ENCODE measurements at places on chromosomes 2 and 18. TPM values are rescaled to one million over a fixed set of nuclear protein-coding genes. Genes with fewer than 3 reads are reported as not detected.

The RGPD4 gene
- total RNA-seq, result 0.53 TPM

GRCh38 chr2:55176094-55176415, 56.0 kb downstream of the CLHC1 start:
- H3K27me3 ChIP-seq, result no peaks in the 10 kb centered on the region
- H3K4me3 ChIP-seq, result no peak overlapping the region
- no peak for DNase-seq
- H3K27ac ChIP-seq, result no peak overlapping the region
- H3K36me3 ChIP-seq, result no peaks in the 10 kb centered on the region
- no peaks in the 10 kb centered on the region for H3K4me1 ChIP-seq

GRCh38 chr2:147027436-147027835, 817.4 kb upstream of the ACVR2A start:
- H3K36me3 ChIP-seq, result no peaks in the 10 kb centered on the region
- H3K27me3 ChIP-seq, result no peaks in the 10 kb centered on the region
- no peak for DNase-seq
- H3K4me1 ChIP-seq, result no peaks in the 10 kb centered on the region
- no peak overlapping the region for H3K4me3 ChIP-seq

The ESPNL gene
- not detected for total RNA-seq

The MAB21L4 gene
- total RNA-seq, result not detected

- H3K27me3 ChIP-seq, result no peaks in the 10 kb centered on the region
- no peak for DNase-seq
- peaks cover 15% of the 10 kb centered on the region for H3K4me1 ChIP-seq
- H3K36me3 ChIP-seq, result peaks cover 80% of the 10 kb centered on the region
- H3K4me3 ChIP-seq, result no peak overlapping the region
Measured at GRCh38 chr2:172484253-172484652, 56.9 kb downstream of the ITGA6 start.

The EFR3B gene
- not detected for total RNA-seq

DNA sequence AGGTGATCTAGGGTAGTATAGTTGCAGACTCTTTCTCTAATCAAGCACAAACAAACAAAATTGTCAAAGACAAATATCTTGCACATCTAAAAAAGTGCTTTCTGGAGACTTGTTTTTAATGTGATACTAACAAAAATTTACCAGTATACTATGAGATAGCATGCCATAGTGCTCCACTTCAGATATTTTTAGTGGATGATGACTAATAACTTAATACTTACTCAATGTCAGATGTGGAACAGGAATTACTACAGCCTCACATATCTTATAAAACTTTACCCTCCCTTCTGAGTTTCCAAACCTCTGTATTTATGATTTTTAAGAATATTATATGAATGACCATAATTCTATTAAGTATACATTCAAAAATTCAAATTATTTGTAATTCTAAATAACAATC, 1162.0 kb upstream of the SLC39A10 start:
- H3K36me3 ChIP-seq, result no peaks in the 10 kb centered on the region
- DNase-seq, result no peak
- no peak overlapping the region for H3K4me3 ChIP-seq
- no peak overlapping the region for H3K27ac ChIP-seq

DNA sequence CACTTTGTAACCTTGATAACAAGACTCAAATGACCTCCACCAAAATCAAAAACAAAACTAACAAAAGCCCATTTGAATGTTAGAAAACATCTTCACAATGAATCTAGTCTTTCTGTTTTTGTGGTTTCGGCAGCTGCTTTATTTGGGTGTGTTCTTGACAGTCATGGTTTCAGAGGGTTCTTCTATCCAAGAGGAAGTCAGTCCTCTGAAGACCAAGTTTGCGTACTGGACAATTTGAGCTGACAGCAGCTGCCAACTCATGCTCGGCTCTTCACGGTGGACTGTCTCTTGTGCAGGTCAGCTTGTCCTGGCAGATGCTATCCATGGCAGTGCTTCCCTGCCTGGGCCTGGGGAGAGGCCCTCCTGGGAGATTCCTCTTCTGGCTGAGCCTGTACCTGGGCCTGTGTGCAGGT, 91.0 kb downstream of the TMEM17 start:
- no peak for DNase-seq
- H3K4me3 ChIP-seq, result no peak overlapping the region
- H3K4me1 ChIP-seq, result peaks cover 5% of the 10 kb centered on the region
- H3K27ac ChIP-seq, result no peak overlapping the region
- H3K27me3 ChIP-seq, result no peaks in the 10 kb centered on the region

DNA sequence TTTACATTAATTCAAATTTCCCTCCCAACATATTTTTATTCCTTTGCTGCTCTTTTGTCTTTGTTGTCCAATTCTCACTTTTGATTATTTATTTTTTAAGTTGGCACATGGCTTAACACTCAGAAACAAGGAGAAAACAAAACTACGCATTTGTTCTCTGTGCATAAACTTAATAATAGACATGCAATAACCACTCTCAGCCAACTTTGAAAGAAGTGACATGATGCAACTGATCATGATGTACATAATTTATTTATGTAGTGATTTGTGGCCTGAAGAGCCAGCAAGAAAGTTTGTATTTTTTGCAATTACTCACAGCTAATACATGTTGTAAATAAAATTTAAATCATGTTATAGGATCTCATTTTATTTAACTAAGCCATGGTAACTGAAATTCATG, 942.8 kb upstream of the PIK3C3 start:
- no peak for DNase-seq
- H3K4me1 ChIP-seq, result no peaks in the 10 kb centered on the region
- H3K27ac ChIP-seq, result no peak overlapping the region

DNA sequence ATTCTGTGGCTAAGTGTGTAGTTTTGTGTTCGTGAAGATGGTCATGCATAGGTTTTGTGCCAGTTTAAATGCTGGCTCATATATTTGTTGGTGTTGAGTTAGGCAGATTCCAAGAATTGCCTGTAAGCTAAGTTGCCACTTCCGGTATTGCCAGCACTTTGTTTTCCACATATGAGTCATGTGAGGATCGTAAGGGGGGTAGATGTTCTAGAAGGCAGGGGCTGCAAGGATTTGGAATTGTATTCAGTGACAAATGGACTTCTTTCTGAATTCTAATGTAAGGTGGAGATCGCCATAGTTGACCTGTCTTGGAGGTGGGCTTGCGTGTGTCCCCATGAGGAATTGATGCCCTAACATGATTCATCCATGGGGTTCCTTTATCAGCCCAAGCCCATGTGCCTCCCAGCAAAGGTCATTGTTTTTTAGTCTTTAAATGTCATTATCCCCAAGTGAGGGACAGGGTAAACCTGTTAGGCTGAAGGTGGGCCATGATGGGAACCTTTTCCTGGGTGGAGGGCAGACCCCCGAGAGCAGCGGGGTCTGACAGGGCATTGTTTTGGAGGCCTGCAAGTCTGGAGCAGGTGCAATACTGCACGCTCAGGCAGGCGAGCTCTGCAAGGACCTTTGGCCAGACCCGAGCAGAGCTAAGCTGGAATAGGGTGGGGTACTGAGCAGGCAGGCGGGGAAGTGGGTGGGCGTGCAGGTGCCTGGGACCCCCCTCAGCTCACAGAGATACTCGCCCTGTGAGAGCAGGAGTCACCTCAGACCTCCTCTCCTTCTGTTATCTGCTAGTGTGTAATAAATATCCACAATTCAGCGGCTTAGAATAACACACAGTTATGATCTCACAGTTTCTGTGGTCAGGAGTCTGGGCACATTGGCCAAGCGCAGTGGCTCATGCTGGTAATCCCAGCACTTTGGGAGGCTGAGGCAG, 77.4 kb downstream of the LRRFIP1 start:
- H3K36me3 ChIP-seq, result peaks cover 28% of the 10 kb centered on the region
- H3K4me1 ChIP-seq, result peaks cover 88% of the 10 kb centered on the region
- no peak for DNase-seq
- H3K4me3 ChIP-seq, result no peak overlapping the region
- H3K27ac ChIP-seq, result no peak overlapping the region

DNA sequence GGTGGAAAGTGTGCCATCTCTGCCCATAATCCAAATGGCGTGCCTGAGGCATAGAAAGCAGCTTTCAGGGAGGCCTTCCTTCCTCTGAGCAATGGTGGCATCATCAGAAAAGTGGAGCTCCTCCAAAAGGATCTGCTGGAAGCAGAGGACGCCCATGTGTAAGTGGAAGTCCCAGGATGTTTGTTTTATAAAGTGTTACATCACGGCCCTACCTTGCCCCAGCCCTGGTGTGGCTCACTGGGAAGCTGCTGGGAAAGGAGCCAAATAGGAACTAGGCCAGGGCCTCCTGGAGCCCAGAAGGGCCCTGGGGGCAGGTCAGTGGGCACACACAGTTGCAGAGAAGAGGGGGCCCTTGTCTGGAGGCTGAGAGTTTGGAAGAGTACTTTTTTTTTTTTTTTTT, 4.2 kb upstream of the ODC1 start:
- DNase-seq, result no peak
- peaks cover 25% of the 10 kb centered on the region for H3K4me1 ChIP-seq
- H3K36me3 ChIP-seq, result no peaks in the 10 kb centered on the region
- H3K4me3 ChIP-seq, result no peak overlapping the region
- H3K27ac ChIP-seq, result no peak overlapping the region

The CNOT11 gene
- total RNA-seq, result 39.4 TPM

DNA sequence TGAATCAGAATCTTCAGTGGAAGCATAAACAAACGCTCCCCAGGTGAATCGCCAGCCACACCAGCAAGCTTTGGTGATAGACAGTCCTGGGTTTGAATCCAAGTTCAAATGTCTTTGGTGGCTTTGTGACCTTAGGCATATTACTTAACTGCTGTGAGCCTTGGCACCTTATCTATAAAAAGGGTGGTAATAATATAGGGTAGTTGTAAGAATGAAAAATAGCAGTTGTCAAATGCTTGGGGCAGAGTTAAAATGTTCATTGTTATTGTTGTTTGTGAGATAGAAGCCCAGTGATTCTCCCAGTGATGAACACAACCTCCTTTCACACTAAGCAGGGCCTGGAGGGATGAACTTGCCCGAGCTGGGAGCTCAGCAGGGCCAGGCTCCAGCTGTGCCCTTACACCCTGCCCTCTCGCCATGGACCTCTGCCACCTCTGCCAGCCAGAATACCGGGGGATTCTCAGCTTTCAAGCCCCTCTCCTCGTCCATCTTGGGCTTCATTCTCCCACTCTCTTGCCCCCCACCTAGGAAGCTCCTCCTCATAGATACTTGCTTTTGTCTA, 6.1 kb upstream of the TMBIM1 start:
- H3K27ac ChIP-seq, result no peak overlapping the region
- H3K4me3 ChIP-seq, result no peak overlapping the region
- no peaks in the 10 kb centered on the region for H3K36me3 ChIP-seq
- peaks cover 24% of the 10 kb centered on the region for H3K4me1 ChIP-seq

- H3K27me3 ChIP-seq, result no peaks in the 10 kb centered on the region
- H3K4me1 ChIP-seq, result no peaks in the 10 kb centered on the region
- no peak overlapping the region for H3K27ac ChIP-seq
- DNase-seq, result no peak
- no peaks in the 10 kb centered on the region for H3K36me3 ChIP-seq
- H3K4me3 ChIP-seq, result no peak overlapping the region
Measured at GRCh38 chr2:50066873-50067272, 912.6 kb upstream of the FSHR start.

DNA sequence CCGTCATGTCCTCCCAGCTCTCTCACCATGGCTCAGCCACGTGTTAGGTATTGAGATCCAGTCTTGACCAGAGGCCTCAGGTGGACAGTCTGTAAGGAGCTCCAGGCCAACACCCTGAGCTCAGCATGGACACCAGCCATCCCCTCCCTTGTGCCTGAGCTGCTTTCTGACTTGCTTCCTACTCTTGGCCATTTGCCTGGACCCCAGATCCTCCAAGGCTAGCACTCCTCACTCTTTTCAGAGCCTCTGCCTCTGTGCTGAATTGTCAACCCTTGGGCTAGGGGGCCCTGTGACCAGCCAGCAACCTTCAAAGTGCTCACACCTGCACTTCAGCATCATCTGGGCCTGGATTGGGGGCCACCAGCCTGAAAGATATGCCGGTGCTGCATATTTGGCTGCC, 46.6 kb downstream of the PAX8 start:
- H3K4me1 ChIP-seq, result peaks cover 11% of the 10 kb centered on the region
- no peaks in the 10 kb centered on the region for H3K27me3 ChIP-seq
- no peak overlapping the region for H3K27ac ChIP-seq
- DNase-seq, result no peak
- no peaks in the 10 kb centered on the region for H3K36me3 ChIP-seq
- H3K4me3 ChIP-seq, result no peak overlapping the region

DNA sequence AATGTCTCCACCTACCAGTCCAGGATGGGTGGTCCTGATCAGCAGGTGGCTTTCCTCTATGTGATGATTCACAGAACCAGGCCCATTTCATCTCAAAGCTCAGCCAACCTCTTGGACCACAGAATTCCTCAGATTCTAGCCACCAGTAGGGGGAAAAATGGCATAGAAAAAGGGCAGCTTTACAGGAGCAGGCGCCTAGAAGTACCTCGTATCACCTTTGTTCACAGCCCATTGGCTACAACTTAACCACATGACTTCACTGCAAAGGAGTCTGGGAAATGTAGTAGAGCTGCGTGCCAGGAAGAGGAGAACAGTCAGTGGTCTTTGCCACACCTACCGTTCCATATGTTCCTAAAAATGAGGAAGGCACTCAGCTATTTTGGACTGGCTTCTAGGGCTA, 62.8 kb upstream of the DTNA start:
- no peak overlapping the region for H3K27ac ChIP-seq
- no peak overlapping the region for H3K4me3 ChIP-seq
- H3K27me3 ChIP-seq, result no peaks in the 10 kb centered on the region
- DNase-seq, result no peak
- H3K4me1 ChIP-seq, result no peaks in the 10 kb centered on the region

DNA sequence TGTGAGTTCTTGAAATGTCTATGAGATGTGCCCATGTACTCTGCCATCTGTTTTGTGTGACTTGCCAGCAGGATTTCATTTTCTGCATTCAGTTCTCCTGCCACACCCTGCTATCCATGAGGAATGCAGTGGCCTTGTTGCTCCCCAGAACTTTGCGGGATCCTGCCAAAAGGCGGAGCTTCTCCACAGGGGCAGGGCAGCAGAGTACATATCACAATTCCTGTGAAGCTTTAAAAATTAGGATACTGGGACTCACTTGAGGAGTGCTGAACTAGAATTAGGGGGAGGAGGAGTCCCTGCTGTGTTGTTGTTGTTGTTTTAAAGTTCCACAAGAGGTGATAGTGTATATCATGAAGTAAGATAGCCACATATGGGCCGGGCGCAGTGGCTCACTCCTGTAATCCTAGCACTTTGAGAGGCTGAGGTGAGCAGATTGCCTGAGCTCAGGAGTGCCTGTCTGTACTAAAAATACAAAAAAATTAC, 76.4 kb downstream of the TANC1 start:
- H3K4me1 ChIP-seq, result no peaks in the 10 kb centered on the region
- DNase-seq, result no peak
- no peak overlapping the region for H3K27ac ChIP-seq
- no peaks in the 10 kb centered on the region for H3K27me3 ChIP-seq
- no peak overlapping the region for H3K4me3 ChIP-seq
- H3K36me3 ChIP-seq, result no peaks in the 10 kb centered on the region

The E2F6 gene
- 4.2 TPM for total RNA-seq

The CYRIA gene
- total RNA-seq, result 1.3 TPM

- peaks cover 34% of the 10 kb centered on the region for H3K4me1 ChIP-seq
- no peaks in the 10 kb centered on the region for H3K36me3 ChIP-seq
- H3K4me3 ChIP-seq, result peak overlapping the region; percentile 68
- DNase-seq, result peak; percentile 44
- peaks cover 77% of the 10 kb centered on the region for H3K27me3 ChIP-seq
Measured at GRCh38 chr2:144516981-144517865, 2.7 kb downstream of the ZEB2 start.
